Stimulated activated CD4-positive, alpha-beta T cell treated with anti-CD3 and anti-CD28 coated beads, Interleukin-2, amount 100 ng/mL, for 48 hours (primary cell): ENCODE measurements at places on chromosomes 1 and 21.

- DNase-seq, result no peak
Measured at GRCh38 chr1:2966449-2967328, 54.6 kb upstream of the ACTRT2 start.

- no peak for DNase-seq
Measured at GRCh38 chr1:33908324-33908956, 44.6 kb downstream of the HMGB4 start.

- no peak for DNase-seq
Measured at GRCh38 chr1:223363057-223363855, 720 bp downstream of the SUSD4 start.

GRCh38 chr1:194081444-194081843 lies 895.0 kb upstream of the B3GALT2 start:
- DNase-seq, result no peak

- no peak for DNase-seq
Measured at GRCh38 chr1:56466538-56466937, 112.8 kb downstream of the PLPP3 start.

- no peak for DNase-seq
Measured at GRCh38 chr1:162191396-162192305, 122.2 kb downstream of the NOS1AP start.

- DNase-seq, result no peak
Measured at GRCh38 chr21:31895077-31895835, 22.4 kb downstream of the HUNK start.

- no peak for DNase-seq
Measured at GRCh38 chr1:208731981-208732821, 488.0 kb upstream of the PLXNA2 start.

- no peak for DNase-seq
Measured at GRCh38 chr21:15557925-15558324, 171.9 kb upstream of the USP25 start.

GRCh38 chr1:55747408-55747841 lies 532.3 kb upstream of the USP24 start:
- no peak for DNase-seq

GRCh38 chr1:33249422-33249821 lies 6.9 kb upstream of the ZNF362 start:
- DNase-seq, result no peak
